ENCODE measurements at places on chromosomes 2 and 18.

DNA sequence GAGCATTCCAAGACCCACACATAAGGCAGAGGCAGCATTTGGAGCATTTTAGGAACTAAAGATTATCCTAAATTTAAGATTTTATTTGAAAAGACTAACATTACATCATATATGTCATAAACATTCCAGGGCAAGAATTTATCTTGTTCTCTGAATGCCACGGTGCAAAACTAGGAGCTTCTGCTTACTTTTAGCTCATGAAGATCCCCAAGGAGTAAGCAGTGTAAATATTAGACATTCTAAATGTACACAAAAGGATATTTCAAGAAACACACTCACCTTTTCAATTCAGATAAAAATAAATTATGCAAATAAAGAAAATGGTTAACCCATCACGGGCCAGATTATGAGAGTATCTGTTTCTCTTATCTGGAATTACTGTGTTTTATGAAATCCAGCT, 101.7 kb upstream of the ETAA1 start:
- DNase-seq = no peak

- no peak for DNase-seq
These were observed 315.5 kb downstream of the AGPS start for GRCh38 chr2:177708106-177708505.

DNA sequence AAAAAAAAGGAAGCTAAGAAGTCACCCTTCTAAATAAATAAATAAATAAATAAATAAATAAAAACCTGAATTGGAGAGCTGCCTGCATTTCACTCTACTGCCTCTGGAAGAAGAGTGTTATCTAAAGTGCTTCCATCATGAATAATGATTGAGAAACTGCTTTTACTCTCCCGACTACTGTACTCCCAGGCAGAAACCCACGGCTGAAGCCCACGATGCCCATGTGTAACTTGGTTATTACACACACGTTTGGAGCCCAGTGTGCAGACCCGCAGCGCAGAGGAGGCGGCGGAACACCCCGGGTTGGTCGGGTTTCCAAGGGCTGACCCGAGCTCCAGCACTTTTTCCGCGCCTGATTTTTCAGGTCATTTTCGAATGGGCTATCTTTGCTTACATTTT, 697 bp upstream of the SPATS2L start:
- DNase-seq = peak; percentile 54

DNA sequence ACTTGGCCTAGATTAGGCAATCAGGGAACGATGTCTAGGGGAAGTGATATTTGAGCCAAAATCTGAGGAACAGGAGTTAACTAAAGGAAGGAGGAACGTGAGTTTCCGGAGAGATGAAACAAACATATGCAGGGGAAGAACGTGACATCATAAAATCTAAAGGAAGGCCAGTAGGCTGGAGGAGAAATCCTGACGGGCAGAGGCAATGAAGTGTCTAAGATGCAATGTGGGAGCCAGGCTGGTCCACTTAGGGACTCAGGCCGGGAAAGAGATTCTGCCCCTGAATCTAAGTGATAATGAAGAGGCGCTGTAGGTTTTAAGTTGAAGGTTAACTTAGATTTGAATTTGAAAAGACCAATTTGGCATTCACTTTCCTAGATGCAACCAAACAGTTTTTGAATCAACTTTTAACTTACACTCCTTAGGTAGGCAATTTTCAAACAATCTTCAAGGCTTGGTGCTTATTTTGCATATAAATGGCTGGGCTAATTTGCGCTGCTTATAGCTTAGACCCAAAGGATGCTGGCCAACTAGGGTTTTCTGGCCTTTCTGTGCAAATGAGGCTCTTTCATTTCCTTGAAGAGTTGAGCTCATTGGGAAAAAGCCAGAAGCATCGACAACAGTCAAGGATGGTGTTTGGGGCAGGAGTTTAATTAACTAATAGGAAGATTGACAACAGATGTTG, 221.7 kb downstream of the SOX11 start:
- DNase-seq = no peak

GRCh38 chr2:20635113-20635510, 15.8 kb downstream of the HS1BP3 start:
- no peak for DNase-seq
